Mesenteric fat pad (tissue), 1 donor: ENCODE measurements at places on chromosomes 2 and 18. TPM values are rescaled to one million over a fixed set of nuclear protein-coding genes. Genes with fewer than 3 reads are reported as not detected.

SOX11 gene
- total RNA-seq = not detected

GRCh38 chr2:102755284-102755683, 6.5 kb upstream of the TMEM182 start:
- no peak for DNase-seq

GRCh38 chr18:8722946-8723820, 17.8 kb downstream of the MTCL1 start:
- no peak for DNase-seq

- no peak for DNase-seq
These were observed 23.8 kb upstream of the PTMA start for GRCh38 chr2:231684314-231685223.

DNA sequence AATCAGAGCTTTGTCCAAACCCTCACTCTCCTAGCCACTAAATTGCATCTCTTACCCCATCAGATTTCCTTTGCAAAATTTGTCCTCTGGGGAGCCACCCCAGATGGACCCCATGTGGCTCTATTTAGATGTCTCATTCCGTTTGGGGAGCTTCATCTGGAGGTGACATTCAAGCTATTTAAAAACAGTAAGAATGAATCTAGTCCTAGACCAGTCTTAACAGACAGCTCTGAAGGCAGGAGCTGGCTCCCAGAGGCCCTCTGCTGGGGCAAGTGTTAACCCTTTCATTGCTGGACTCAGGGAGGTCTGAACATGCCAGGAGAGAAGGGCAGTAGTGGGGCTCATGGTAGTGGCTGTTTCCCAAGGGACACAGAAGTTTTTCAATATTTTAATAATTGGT, 59.2 kb downstream of the RPL37A start:
- no peak for DNase-seq

DNA sequence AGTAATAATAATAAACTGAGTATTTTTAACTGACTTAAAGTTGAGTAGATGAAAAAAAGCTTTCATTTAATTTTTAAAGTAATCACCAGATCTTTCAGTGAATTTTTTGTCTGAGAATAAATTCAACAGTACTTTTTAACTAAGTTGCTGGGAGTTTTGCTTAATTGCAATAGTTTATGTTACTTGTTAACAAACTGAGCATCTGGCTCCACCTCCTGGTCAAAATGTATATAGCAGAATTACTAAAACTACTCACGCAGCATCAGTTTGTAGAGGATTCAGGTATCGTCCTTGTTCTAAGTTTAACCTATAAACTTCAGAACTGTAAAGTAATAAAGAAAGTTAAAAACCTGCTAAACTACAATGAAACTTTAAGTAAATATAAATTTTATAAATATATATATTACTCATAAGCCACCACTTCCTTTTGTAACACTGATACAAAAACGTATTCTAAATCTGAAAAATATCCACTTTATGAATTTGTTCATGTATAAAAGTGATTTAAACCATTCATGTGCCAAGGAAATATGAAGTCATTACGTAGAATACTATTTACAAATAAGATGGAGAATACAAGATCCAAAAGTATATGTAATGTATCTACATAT, 21.3 kb downstream of the NOL10 start:
- DNase-seq = no peak
